ENCODE measurements at places on chromosomes 5 and 9.

GRCh38 chr5:148950471-148950863 lies 112.4 kb downstream of the SH3TC2 start:
- no peak for DNase-seq

DNA sequence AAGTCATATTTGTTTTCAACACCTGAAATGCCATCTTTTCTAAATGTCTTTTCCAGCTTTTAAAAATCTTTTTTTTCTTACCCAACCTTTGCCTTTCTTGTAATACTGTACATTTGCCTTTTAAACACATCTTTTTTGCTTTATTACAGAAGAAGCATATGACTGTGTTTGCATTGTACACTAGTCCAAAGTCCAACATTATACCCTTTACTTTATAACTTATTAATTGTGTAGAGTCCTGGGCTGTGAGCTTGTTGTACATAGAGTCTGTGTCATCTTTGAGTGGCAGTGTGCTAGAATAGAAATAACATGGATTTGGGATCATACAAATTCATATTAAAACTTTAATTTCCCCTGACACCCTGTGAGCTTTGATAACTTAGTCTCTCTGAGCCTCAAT lies 23.7 kb downstream of the CWC27 start:
- no peak for DNase-seq

- no peak for DNase-seq
Measured at GRCh38 chr5:6540111-6540827, 91.6 kb downstream of the UBE2QL1 start.

DNA sequence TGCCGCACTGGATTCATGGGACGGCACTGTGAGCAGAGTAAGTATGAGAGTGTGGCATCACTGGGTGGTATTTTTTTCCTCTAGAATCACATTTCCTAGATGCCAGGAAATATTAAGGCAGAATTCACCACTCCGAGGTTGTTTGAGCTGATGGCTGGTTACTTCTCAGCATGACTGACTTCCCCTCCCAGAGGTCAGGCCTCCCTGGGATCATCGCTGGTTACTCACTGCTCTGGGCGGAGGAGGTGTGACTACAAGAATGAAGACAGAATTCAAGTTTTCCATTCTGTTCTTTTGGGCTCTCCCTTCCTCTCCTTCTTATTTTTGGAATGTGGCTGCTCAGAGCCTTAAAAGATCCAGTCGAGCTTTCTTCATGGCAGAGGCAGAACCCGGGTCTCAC lies 76.6 kb upstream of the PRRC1 start:
- DNase-seq = no peak

- no peak for DNase-seq
Measured at GRCh38 chr9:26566141-26566540, 326.5 kb downstream of the CAAP1 start.

DNA sequence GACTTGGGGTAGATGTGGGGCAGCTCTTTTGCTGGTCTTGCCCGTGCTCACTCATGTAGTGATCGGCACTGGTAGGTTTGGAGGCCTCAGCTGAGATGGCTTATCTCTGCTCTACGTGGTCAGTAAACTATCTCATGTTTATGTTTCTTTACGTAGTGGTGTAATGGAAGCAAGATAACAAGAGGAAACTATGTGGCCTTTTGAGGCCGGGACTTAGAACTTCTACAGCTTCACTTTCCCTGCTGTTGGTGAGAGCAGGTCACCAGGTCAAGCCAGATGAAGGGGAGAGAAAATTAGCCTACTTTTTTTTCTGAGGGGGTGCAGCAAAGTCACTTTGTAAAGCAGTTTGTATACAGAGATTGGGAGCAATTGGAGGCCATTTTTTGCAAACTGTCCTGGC lies 8.5 kb downstream of the FOCAD start:
- DNase-seq = no peak

DNA sequence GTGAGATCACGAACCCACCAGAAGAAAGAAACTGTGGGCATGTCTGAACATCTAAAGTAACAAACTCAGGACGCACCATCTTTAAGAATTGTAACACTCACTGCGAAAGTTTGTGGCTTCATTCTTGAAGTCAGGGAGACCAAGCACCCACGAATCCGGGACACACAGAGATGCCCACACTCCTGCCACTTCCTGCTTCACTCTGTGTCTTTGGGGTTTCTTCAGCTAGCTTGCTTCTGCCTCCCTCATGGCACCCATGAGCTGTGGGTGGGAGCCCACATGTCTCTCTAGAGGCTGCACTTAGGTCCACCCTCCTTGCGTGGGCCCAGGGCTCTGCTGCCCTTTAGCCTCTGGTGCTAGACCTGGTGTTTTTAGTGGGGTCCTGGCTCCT lies 61.2 kb upstream of the CNOT6 start:
- DNase-seq = no peak

- peak; percentile 44 for DNase-seq
Measured at GRCh38 chr5:163347671-163348070, 89.7 kb upstream of the CCNG1 start.

- DNase-seq = no peak
Measured at GRCh38 chr9:136389396-136389795, 10.6 kb downstream of the SNAPC4 start.

GRCh38 chr9:18910916-18911315 lies 122.1 kb downstream of the SAXO1 start:
- DNase-seq = no peak

- peak; percentile 46 for DNase-seq
Measured at GRCh38 chr5:82591021-82591515, 312.9 kb upstream of the RPS23 start.

DNA sequence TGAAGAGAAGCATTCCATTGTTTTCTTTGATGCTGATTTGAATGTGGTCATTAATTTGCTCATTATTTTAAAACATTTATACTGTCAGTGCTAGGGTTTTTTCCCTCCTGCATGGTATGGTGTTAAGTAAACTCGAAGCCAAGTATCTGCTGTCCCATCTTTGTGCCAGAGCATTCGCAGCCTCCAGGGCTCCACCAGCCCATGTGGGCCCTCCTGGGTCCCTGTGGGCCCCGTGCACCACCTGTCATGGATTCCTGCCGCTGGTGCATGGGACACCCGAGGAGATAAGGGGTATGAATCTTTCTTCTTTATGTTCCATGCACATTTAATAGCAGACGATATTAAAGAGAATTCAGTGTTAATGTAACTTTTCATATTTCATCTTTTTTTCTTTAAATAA lies 95.1 kb downstream of the TRIO start:
- no peak for DNase-seq

DNA sequence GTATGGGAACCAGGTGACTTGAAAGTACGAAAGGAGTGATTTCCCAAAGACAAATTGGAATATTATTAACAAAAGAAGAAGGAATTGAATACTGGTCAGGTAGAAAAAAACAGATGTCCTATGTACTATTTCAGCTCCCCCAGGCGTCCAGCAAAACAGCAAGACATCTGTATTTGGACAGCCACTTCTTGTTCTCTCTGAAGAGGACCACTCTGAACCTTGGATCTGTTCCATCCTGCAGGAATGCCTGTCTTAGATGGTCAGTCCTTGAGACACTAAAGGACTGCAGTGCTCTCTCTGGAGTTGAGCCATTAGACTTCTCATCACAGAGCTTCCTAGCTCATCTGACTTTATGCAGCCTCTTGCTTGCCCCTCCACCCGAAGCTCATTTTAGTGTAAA lies 74.4 kb upstream of the RARS1 start:
- no peak for DNase-seq

- DNase-seq = peak; percentile 47
Measured at GRCh38 chr9:89564346-89564878, 40.4 kb upstream of the GADD45G start.

DNA sequence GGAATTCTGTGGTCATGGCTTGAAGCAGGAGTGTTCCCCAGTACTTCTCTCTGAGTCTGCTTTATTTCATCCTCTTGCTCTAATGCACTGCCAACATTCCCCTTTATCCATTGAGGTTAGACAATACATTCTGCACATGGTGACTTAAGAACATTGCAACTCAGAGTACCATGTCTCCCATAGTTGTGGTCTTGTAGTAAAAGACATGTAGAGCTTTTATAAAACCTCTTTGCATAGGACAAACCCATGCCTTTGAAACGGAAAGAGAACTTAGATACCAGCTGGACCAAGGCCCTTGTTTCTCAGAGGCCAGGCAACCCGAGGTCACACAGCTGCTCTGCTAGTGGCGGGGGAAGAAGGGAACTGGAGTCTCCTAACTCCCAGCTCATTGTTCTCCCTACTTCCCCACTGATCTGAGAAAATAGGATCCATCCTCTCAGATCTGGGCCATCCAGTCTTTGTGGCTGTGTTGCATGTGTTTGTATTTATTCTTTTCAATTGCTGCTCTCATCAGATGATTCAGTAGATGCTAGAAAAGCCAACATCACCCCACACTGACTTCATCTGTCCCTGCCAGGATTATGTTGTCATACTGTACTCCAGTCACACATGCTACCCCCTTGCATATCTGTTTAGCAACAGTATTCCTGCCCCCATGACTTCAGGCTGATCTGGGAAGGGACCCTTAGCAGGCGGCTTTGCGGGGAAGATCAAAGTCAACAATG lies 236.9 kb downstream of the SAXO1 start:
- no peak for DNase-seq

DNA sequence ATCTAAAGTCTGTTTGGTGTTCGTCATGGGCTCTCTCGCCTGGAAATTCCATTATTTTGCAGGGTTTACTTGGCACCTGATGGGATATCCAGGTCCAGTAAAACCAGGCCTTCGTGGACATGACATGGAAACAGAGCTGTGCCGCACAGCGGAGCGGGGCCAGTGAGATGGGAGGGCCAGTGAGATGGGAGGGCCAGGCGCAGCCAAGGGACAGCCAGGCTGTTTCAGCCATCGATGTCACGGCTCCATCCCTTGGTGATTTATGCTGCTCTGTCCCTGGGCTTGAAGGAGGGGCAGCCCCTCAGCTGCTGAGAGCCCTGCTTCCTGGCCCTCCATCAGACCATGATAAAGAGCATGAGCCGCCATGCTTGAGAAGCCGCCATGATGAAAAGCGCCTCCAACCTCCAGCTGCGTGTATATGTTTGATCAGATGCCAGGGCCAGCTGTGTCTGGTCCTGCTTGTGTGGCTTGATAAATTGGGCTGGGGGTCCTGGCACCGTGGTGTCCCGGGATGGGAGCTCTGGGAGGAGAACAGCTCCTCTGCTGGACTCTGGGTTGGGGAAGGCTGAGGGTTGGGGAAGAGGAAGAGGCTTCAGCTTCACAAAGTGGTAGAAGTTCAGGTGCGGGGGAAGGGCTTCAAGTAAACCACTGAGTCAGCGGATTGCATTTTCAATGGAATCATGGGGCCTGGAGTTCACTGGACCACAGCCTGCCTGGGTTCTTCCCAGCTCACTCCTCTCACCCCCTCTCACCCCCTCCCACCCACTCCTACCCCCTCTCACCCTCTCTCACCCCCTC lies 6.1 kb upstream of the COL5A1 start:
- DNase-seq = no peak

DNA sequence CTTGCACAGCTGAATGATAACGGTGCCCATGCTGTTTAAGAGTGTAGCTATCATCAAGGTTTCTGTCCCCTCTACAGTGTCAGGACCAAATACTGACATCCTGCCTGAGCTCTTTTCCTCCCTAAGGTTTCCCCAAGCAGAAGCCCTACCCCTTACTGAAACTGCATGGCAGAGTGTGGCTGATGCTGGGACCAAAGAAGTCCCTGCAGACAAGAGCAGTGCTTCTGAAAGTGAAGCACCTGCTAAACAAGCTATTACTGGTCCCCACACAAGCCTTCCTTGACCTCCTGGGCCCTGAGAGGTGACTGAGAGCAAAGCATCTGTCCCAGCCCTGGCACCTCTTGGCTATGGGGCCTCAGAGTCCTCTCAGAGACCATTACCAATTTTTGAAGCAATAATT lies 56.1 kb downstream of the CFAP90 start:
- no peak for DNase-seq

DNA sequence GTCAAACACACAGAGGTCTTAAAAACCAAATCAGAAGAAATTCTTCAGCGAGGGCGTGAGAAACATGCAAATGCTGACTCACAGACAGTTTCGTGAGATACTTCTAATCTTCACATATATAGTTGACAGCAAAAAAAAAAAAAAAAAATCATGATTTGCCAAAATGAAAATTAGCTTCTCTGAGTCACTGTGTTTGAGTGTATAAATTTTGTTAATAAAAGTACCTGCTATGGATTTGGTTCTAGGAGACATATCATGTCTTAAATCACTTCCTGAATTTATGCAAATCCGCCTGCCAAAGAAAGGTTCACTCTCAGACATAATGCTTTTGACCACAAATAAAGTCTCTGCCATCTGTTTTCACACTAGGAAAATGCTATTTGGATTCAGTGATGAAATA lies 114.3 kb downstream of the SLC1A3 start:
- DNase-seq = no peak

- no peak for DNase-seq
Measured at GRCh38 chr5:122292332-122292731, 19.7 kb upstream of the SNCAIP start.

DNA sequence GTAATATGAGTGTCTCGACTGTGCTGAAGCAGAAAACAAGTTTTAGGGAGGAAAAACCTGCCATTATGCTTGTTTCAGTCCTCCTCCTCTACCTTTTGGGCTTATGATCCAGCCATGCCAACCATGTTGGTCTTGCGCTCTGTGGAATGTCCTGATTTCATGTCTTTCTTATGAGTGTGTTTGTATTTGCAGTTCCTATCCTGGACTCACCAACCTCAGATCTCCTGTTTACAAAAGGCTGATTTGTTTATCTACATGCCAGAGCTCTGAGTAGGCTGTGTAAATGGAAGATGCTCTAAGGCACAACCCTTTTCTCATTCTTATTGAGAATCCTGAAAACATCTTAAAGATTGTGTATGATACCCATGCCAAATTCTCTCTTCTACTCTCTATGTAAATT lies 138.6 kb downstream of the ARHGEF28 start:
- no peak for DNase-seq

GRCh38 chr9:99113414-99114048 lies 8.6 kb downstream of the TGFBR1 start:
- DNase-seq = no peak

DNA sequence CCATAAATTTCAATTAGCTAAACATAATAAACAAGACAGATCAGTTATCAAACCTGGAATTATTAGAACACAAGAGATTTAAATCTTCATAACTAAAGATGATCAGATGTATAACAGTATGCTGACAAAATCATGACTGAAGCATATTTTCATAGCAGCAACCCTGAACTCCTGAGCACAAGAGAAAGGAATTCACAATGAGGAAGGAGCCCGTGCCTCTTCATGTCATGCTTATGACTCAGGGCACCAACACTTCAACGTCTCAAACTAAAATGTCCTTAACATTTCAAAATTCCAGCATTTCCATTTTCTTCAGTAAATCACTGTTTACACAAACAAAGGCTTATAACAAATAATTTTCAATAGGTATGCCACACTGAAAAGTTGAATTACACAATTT lies 6.7 kb downstream of the AP3B1 start:
- DNase-seq = no peak
